ENCODE measurements at places on chromosomes 3 and 15.

GRCh38 chr3:133055339-133055738 lies 17.1 kb downstream of the TMEM108 start:
- no peak for DNase-seq

GRCh38 chr3:188468662-188469061 lies 314.7 kb downstream of the LPP start:
- DNase-seq, result no peak

- DNase-seq, result no peak
These were observed 193.3 kb downstream of the ADAMTS9 start for GRCh38 chr3:64494526-64494925.

DNA sequence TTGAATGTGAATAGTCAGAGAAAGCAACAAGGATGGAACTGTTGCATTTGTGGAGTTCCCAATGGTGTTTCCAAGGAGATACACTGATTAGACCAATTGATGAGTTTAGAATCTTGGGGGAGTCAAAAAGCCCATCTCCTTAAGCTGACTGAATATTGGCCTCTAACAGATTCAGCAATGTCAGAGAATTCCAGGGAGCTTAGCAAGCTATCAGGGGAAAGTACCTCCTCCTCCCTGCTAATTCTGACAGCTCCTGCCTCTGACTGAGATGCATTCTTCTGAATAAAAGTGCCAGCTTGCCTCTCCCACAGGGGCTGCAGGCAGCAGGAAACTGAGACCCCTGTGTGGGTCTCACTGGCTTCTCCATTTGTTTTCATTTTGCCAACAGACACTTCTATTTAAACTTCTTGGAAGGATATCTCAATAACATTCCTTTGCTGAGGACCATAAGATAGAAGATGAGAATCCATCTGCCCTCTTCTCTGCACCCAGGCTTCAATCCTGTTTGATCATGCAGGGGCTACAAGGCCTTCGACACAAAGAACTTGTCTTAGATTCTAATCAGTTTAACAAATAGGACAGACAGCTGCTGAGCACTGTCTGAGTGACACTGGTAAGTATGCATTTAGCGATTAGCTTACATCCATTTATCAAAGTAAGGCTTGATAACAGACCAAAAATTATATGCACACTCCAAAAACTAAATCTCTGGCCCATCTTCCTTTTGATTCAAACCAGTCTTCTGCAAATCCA lies 1080.8 kb downstream of the TUSC7 start:
- no peak for DNase-seq

- DNase-seq, result no peak
These were observed 237.1 kb downstream of the EBLN2 start for GRCh38 chr3:73298243-73299183.

DNA sequence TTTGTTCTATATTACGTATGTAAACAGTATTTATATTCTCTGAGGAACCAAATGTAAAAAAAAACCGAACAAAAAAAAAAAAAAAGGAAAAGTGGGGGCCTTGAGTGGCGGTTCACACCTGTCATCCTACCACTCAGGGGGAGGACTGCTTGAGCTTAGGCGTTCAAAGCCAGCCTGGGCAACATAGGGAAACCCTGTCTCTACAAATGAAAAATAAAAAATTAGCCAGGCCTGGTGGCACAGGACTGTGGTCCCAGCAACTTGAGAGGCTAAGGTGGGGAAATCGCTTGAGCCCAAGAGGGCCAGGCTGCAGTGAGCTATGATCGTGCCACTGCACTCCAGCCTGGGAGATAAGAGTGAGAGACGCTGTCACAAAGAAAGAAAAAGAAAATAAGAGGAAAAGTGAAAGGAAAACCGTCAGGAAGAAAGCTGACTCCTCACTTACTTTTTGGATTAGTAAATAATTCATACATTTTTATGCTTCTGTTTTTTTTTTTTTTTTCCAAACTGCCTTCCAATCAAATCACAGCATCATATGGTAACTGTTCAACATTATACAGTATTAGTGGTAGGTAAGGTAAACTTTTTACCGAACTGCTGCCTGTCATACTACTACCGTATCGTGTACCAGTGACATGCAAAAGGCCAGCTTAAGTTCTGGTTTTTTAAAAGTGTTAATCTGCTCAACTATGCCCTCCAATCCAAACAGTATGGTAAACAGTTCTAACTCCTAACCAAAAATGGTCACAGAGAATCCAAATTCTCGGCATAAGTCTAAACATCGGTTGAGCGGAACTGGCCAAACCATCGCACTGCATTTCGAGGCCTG lies 1.2 kb downstream of the PHC3 start:
- DNase-seq, result peak; percentile 31

DNA sequence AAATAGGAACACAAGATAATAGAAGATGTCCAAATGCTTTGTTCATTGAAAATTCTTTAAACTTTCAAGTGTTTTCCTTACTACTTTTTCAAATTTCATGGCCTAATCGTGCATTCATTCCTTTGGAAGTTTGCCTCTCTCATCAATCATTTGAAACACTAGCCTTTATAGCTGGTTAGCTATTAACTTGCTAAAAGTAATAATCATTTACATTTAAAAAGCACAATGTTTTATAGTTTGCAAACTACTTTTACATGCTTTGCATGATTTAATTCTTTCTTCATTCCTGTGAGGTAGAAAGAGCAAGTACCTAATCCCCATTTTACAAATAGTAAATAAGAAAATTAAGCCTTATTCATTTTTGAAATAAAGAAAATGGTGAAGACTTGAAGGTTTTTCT lies 137.4 kb upstream of the SLC7A14 start:
- DNase-seq, result no peak

GRCh38 chr15:78766041-78766440 lies 45.2 kb downstream of the ADAMTS7 start:
- DNase-seq, result no peak

GRCh38 chr3:188243124-188243795 lies 89.3 kb downstream of the LPP start:
- no peak for DNase-seq

DNA sequence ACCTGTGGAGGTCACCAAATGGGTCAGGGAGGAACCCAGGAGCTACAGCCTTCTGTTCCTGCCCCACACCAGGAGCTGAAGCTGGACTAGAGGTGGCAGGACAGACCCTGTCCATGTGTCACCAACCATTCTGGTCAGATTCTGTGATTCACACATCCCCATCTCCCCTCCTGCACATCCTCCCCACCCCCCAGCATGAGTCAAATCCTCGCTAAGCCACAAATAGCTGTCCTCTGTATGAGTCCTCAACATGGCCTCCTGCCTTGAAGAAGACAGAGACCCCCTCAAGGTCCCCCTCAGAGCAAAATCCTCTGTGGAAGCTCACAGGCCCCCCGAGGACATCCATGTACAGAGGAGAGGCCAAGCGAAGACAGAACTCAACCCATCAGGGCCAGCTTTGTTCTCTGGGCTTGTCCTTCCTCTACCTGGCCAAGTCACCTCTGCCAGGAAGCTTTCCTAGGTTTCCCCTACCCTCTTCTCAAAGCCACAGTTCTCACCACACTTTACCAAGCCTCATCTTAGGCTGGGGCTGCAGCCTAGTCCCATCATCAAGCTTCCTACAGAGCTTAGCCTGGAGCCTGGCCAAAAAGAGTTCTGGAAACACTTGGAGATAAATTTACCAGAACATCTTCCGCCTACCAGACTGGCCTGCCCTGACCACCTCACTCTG lies 17.1 kb downstream of the CACNA2D2 start:
- no peak for DNase-seq

DNA sequence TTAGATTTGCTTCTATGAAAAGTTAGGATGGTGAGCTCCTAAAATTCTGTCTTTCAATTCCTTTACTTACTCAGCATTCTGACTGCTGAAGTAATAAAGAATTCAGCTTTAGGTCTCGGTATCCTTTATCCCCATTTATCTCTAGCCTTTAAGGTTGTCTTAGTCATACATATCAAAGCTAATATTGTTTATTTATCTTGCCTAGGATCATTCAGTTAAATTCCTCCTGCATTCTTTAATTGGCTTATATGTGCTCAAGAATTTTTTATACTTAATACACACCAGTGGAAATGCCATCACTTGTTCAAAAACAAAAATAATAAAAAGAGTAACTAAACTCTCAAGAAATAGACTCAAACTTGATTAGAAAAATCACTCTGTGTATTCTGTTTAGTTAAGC lies 507.0 kb downstream of the ZPLD1 start:
- DNase-seq, result no peak

DNA sequence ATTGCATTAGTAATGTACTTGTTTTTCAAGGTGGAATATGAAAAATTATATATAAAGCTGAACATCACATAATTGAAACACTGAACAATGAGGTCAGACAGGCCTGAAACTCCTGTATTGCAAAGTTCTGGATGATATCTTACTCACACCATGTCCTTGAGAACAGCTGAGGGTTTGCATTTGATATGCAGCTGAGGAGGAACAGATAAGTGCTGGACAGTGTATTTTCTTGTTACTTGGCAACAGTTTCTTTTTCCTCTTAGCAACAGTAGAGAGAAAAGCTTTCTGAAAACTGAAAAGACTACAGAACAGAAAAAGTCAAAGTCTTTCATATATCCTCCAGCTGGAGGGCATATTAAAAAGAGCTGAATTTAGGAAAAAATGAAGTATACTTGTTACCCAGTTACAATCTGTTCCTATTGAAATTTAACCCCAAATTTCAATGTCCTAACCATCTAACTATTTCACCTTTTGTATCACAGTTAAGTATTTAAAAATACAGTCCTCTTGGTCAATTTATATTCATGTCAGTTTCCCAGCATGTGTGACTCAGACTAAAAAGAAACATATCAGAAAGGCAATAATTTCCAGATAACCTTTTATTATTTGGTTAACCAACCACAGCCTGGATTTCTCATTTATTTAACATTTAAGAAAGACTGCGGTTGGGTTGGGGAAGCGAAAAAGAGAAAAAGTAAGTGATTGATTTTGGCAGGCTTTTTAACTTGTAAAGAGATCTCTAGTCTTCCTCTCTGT lies 733.0 kb upstream of the DPPA4 start:
- no peak for DNase-seq

- DNase-seq, result no peak
These were observed 31.6 kb downstream of the TIPARP start for GRCh38 chr3:156705761-156706616.

DNA sequence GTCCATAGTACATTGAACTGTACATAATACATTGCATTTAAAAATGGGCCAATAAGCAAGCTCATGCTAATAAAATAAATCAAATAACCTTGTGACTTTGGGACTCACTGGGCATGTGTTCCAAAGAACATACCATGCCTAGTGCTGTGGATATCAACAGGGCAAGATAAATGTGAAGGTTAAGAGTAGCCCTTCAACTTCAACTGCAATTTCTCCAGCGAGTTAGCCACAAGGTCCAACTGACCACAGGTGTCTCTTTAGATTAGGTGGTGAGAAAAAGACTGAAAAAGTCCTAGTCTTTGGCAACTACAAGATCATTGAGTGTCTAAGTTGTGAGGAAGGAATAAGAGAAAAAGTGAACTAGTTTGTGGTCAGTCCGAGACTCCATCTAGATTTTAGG lies 78.3 kb upstream of the ATP11B start:
- DNase-seq, result no peak

DNA sequence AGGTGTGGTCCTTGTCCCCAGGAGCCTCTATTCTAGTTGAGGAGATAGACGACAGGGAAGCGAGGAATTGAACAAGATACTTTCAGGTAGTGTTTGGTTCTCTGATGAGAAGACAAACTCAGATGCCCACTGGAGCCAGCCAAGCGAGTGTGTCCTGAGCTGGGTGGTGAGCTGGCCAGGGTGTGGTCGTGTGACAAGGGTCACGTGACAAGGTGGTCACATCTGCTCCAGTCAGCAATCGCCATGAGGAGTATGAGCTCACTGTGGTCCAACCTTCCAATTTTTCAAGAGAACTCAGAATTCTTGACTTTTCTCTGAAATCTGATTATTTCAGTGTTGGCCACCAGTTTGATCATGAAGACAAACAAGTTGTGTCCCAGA lies 39.5 kb downstream of the SLC6A6 start:
- DNase-seq, result no peak

DNA sequence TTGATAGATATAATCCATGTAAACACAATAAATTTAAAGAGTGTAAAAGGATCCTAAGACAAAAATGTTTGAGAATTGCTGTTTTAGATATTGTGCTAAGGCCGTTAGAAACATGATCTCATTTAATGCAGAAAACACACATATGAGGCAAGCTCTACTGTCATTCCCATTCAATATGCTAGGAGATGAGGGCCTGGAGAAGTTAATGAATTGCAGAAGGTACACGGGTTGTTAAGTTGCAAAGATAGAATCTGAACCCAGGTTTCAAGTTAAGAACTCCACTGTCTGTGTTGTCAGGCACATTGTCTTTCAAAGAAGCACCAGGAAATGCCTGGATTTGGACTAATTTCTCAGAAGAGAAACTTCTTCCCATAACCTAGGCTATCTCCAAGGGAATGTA lies 65.1 kb upstream of the SAMMSON start:
- DNase-seq, result no peak

DNA sequence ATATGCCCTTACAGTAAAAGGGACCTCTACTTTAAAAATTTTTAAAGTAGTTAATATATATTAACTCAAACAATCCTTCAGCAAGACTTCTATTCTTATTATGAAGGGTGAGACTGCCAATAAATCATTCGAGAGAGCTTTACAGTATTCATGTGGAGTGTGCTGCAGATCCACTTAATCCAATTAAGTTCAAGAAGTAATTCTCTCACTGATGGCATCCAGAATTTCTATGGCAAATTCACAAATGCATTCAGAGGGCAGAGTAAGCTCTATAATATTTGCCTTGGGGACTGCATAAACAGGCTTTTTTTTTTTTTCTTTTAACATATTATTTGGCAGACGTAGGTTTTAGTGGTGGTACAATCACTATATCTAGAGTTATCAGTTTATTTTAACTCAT lies 692.0 kb downstream of the NLGN1 start:
- no peak for DNase-seq

DNA sequence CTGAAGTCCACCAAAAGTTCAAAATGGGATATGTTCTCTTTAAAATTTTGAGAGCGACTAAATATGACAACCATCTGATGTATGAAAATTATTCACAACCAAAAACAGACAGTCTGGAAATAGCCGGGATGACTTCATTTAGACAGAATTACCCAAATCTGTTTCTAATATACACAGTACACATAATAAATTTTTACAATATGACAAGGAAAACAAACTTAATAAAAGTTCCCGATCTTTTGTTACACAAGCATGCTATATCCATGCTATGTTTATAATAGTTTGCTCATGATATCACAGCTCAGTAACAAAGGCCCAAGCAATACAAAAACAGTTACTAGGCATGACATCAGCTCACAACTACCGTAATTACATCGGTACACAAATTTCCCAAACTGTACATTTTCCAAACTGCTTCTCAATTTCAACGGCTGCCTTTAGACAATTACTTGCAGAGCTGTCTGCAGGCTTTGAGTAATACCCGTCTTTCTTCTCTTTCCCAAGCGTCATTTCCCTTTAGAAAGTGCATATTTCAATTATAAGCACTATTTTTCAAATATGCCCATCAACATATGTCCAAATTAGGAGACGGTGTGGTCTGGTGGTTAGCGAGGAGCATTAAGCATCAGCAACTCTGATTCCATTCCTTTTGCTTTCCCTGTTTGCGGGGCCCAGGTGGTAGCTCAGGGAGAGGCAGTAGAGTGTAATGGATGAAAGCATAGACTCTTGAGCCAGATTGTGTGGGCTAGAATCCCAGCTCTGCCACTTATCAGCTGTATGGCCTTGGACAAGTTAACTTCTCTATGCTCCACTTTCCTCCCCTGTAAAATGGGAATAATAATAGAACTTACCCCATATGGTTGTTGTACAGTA lies 481.2 kb downstream of the FOXP1 start:
- no peak for DNase-seq

GRCh38 chr3:33488683-33489082 lies 48.5 kb upstream of the UBP1 start:
- no peak for DNase-seq

All from RWPE1 (cell line).